Activated CD4-positive, alpha-beta T cell treated with anti-CD3 and anti-CD28 coated beads for 1 hour (primary cell): ENCODE measurements at places on chromosomes 6 and 20.

GRCh38 chr6:24205020-24205492 lies 79.0 kb downstream of the NRSN1 start:
- DNase-seq, result no peak

DNA sequence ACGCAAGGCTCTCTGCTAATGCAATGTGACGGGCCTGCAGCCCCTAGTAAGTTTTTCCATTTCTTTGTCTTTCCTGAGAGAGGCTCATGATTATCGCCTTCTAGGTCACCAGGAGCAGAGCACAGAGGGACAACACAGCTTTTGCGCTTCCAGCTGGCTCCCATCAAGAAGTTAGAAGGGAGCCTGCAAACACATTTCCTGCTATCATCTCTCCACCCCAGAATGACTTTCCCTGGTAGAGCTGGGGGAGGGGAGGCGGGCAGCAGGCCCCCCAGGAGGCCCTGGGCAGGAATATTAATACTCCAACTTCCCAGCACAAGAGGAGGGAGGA lies 35.7 kb upstream of the CCDC167 start:
- no peak for DNase-seq

DNA sequence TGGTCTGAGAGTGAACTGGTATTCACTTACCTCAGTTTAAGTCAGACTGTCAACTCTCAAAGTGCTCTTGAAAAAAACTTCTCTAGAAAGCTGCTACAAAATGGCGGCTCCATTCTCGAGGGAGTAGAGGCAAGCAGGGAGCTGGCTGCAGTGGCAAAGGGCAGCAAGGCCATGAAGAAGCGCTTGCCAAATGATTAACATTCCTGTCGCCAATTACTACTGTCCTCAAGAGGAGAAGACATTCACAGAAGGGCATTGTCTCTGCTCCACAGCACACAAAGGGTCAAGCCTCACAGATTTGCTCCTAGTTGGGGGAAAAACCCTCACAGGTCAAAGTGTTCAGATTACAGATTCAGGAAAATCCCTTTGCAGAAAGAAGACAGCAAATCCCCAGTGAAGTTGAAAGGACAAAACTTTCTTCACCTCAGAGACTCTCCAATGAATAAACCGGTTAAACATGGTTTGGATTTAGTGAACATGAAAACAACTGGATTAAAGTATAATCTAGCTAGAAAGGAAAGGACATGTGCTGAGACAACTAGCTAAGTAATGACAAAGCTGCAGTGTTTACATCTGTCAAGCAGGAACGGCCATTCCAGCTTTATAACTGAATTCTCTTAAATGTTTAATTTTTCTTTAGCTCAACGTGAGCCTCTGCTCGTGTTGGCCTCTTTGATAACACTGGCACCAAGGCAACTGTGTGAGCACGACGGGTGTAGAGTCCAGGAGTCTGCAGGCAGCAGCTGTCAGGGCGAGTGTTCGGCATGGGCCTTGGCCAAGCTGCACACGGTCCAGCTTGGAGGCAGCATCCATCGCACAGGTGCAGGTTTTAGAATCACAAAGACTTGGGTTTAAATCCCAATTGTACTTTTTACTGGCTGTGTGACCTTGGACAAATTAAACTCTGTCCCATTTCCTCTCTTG lies 37.6 kb downstream of the NR2E1 start:
- no peak for DNase-seq

- DNase-seq, result no peak
Measured at GRCh38 chr6:5624256-5624655, 362.9 kb downstream of the FARS2 start.

DNA sequence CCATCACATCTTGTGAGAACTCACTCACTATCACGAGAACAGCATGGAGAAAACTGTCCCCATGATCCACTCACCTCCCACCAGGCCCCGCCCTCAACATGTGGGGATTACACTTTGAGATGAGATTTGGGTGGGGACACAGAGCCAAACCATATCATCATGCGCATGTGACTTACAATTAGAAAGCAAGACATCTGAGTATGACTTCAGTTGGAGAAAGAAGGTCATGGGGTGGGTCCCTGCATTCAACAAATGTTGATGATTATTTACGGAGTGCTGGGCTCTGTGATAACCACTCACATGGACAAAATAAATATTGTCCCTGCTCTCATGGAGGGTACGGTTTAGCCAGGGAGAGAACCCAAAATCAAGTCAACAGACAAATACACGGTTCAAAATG lies 37.9 kb downstream of the VSTM2L start:
- DNase-seq, result no peak

- no peak for DNase-seq
Measured at GRCh38 chr6:136684466-136684865, 107.8 kb downstream of the MAP3K5 start.

DNA sequence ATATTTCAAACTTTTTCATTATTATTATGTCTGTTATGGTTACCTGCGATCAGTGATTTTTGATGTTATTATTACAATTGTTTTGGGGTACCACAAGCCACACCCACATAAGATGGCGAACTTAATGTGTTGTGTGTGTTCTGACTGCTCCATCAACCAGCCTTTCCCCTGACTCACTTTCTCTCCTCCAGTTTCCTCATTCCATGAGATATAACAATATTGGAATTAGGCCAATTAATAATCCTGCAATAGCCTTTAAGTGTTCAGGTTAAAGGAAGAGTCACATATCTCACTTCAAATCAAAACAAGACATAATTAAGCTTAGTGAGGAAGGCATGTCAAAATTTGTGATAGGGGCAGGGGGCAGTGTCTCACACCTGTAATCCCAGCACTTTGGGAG lies 16.3 kb upstream of the POPDC3 start:
- no peak for DNase-seq

DNA sequence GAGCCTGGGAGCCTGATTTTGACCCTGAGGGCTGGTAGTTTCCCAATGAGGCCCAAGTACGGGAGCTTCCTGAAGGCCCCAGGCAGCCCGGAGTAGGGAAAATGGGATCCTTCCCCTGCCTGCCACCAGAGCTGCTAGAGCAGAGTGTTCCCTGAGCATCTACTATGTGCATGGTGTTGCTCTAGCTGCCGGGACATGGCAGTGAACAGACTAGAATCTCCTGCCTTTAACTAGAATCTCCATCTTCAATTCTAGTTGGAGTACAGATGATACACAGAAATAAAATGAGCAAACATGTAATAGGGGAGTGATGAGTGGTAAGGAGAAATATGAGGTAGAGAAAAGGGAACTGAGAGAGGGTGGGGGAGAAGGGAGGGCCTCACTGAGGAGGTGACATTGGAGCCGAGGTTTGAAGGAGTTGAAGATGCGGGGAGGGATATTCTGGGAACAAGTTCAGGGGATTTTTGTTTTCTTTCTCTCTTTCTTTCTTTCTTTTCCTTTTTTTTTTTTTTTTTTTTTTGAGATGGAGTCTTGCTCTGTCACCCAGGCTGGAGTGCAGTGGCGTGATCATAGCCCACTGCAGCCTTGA lies 18.5 kb downstream of the VSTM2L start:
- no peak for DNase-seq

DNA sequence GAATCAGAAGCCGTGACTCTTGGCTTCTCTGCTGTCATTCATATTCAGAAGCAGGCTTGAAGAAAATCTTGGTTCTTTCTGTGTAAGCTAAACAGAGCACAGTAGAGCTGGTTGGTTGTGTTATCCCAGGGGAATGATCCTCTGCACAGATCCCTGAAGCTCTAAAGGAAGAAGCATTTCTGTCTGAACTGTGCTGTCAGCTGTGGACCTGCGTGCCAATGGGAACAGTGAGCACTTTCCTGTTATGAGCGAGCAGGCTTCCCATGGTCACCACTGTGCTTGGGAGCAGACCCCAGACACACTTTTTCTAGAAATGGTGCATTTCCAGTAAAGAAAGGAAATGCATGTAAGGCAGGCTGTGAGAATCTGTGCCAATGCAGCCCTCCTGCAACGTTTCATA lies 490.2 kb downstream of the EPM2A start:
- no peak for DNase-seq

DNA sequence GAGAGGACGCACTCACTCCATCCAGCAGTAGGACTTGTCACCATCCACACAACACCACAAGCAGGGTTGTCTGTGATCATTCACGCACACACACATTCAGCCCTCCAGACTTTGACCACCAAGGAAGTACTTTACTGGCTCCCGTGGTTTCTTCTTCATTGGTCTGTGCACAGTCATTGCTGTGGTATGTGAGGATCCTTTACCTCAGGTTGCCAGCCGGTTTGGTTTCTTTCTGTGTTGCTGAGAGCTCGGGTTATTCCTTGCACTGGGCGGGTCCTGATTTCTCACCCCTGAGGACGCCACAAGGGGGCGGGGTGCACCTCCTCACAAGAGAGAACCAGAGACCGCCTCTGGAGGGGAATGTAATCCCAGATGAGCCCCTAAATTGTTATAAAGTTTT lies 11.2 kb downstream of the SLC35A1 start:
- no peak for DNase-seq

GRCh38 chr6:157464653-157465535 lies 83.9 kb downstream of the ZDHHC14 start:
- DNase-seq, result no peak

DNA sequence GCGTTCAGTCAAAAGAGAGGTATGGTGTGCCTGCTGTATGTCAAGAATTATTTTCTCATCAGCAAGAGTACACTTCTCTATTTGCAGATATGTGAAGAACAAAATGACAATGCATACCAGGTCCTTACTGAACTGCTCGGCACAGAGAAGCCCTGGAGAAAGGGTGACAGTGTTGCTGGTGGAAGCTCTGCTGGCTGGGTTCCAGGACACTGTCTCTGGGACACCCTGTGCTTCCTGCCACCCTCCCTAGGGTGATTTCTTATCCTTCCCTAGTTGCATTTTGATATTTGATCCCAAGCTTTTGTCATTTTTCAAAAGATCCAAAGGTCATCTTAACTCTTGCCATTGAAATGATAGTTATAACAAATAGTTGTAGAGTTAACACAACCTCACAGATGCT lies 8.3 kb upstream of the CST5 start:
- no peak for DNase-seq
